ENCODE measurements at places on chromosomes 12 and 14.

GRCh38 chr12:21559855-21560569 lies 33.9 kb downstream of the SPX start:
- no peak for DNase-seq

GRCh38 chr12:109494348-109494881 lies 17.0 kb downstream of the UBE3B start:
- no peak for DNase-seq

DNA sequence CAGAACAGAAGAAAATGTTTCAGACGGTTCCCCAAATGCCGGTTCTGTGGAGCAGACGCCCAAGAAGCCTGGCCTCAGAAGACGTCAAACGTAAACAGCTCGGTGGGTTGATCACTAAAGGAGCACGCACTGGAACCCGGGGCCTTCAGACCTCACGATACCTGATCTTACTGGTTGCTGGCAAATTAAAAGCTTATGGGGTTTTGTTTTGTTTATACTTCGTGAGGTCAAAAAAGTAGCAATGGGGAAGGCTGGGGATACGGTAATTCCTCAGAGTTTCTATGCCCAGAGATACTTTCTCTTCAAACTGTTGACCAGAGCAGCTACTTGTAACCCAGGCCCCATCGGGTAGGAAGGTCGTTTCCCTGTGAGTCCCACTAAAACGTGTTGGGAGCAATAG lies 1.7 kb downstream of the CDKN1B start:
- peak; percentile 54 for DNase-seq

DNA sequence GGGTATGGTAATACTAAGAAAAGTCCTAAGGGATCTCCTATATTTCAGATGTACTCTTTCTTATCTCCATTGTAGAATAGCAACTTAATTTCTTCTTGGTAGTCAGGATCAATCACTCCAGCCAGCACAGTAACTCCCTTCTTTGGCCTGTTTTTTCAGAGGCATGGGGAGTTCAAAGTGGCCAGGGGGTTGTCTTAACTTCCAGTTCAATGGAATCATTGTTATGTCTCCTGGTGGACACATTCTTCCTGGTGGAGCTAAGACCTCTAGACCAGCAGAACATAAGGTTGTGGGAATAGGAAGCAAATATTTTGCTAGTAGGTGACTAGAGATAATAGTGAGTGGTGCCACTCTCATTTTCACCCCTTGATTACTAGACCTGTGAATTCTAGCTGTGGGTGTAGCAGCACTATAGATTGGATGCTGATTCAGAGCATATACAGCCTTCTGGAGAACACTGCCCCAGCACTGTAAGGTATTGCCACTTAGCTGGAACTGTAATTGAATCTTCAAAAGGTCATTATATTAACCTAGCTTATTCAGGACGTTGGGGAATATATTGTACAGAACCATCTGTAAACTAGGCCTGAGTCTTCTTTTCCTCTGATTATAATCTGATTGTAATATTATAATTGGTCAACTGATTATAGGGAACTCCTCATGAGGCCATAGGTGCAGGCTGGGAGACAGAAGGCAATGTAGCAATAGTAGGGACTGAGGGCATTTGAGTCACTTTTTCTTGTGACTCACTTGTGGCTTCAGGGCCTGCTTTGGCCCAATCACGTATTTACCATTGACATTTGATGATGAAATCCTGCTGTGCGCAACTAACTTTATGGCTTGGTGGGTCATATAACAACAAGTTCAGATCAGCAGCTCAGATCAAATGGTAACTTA lies 60.2 kb upstream of the ATP2B1 start:
- DNase-seq = peak; percentile 11

- peak; percentile 89 for DNase-seq
These were observed 771 bp upstream of the AVPR1A start for GRCh38 chr12:63151623-63152320.

GRCh38 chr12:19185262-19185929 lies 55.9 kb downstream of the PLEKHA5 start:
- DNase-seq = no peak

DNA sequence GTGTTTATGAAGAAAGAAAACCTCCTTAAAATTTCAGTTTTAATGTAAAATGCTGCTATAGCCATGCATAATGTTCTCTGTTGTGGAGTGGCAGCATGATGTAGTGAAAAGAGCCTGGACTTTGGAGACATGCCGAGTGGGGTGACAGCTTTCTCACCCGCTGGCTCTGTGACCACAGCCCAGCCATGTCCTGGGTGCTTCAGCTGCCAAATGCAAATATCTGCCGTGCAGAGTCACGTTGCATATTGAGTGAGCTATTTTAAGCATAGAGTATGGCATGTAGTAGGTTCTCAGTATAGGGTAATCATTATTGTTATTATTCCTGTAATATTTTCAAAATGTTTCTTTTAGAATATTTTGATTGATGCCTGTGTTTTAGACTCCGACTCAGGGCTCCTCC lies 15.5 kb upstream of the TCTN2 start:
- no peak for DNase-seq

- no peak for DNase-seq
These were observed 2.3 kb upstream of the RNU7-1 start for GRCh38 chr12:6941267-6941666.

DNA sequence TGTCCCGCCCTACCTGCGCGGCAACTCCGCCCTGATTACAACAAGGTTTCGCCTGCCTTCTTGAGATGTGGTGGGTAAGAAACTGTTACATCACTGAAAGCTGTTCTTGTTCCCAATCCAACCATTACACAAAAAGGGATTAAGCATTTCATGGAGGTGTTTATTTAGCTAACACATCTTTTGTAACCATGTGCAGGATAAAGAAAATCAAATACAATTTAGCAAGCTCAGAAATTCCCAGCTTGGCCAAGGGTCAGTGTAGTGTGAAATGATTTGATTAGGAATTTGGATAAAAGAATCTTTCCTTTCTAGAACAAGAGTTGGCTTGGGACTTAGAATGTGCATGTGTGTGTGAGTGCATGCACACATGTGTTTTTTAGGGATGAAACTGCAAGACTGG lies 6.3 kb downstream of the FOXN4 start:
- no peak for DNase-seq

GRCh38 chr14:90373887-90374286 lies 22.9 kb upstream of the CALM1 start:
- no peak for DNase-seq

- no peak for DNase-seq
These were observed 173.6 kb downstream of the PDZRN4 start for GRCh38 chr12:41361738-41362137.

DNA sequence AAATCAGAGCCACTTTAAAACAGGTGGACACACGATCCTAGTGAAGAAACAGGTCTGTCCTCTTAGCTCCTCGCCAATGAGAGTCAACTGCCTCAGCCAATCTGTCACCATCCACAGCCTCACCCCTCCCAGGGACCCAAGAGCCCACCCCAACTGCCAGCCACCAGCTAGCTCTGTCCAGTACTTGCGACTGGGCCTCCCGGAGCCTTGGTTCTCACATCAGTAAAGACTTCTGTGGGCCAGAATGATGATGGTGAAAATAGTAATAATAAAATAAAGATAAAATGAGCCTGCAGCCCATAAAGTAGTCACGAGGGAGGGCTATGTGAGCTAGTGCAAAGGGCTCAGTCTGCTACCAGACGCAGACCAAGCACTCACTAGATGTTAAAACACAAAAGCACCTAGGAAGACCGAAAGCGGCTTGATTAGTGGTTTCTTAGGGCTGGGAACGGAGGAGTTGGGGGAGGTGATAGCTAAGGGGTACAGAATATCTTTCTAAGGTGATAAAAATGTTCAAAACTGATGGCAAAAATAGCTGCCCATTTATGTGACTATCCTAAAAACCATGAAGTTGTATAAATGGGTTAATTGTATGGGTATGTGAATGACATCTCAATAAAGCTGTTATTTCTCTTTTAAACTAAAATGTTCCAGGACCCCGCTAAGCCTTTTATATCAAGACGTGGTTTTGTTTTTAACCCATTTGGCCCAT lies 39.8 kb downstream of the ACTN1 start:
- no peak for DNase-seq

GRCh38 chr12:99087278-99087677 lies 442.2 kb downstream of the APAF1 start:
- DNase-seq = no peak

DNA sequence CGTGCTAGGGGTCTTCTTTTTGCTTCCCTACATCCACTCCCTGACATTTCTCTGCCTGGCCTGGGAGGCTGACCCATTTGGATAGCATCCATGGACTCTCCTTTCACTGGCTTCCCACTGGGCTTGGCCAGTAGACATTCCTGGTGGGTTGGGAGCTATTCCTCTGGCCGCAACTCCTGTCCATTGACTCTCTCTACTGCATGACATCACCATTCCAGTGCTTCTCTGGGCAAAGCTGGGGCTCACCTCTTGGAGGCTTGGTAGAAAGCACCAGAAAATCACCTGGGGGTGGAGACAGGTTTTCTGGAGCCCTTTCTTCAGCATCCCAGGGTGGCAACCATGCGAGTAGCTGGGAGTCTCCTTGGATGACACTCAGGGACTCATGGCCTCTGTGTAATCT lies 16.7 kb upstream of the LHX5 start:
- no peak for DNase-seq

DNA sequence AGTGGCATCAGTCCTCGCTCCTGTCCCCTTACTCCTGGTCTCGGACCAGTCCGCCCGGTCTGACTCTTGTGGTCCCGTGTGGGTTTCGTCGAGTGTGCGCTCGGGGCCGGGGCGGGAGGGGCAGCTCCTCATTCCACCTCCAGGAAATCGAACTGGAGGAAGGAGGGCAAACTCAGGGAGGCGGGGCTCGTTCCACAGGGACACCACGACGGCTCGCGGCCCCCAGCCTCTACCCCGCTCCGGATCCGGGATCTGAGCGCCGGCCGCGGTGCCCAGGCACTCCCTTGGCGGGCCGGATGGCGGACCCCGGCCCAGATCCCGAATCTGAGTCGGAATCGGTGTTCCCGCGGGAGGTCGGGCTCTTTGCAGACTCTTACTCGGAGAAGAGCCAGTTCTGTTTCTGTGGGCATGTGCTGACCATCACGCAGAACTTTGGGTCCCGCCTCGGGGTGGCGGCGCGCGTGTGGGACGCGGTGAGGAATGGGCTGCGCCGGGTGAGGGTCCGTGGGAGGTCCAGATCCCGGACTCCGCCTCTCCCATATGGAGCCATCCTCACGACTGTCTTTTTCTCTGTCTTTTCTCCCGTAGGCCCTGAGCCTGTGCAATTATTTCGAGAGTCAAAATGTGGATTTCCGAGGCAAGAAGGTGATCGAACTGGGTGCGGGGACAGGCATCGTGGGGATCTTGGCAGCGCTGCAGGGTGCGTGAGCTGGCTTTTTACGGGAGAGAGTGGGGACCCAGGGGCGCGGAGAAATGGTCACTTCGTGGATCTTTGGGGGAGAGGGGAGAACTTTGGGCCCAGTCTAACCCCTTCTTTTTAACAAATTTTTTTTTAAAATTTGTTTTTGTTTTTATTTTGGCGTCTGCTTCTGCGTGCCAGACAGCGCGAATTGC lies at the start of gene EEF1AKMT3:
TSS of gene EEF1AKMT3 (plus strand) at position 186 of the 894 bp plus-strand sequence. CDS start at position 297, 111 bp downstream.
- DNase-seq = no peak

DNA sequence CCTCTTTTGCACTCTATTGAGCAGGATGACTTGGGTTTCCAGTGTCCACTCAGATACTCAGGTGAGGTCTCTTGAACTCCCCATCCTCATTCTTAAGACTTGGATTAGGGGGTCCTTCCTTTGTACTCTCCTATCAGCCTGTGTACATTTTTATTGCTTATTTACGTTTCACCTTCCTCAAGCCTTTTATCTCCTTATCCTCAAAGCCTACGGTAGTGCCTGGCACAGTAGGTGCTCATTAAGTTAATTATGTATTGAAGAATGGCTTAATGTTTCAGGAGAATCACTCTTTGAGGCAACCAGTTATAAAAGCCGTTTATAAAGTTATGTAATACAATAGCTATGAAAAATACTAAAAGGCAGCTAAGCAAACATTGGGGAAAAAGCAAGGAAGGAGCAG lies 315.7 kb downstream of the NPAS3 start:
- no peak for DNase-seq

GRCh38 chr12:83335748-83336147 lies 649.0 kb downstream of the TMTC2 start:
- DNase-seq = no peak

- DNase-seq = no peak
These were observed 205.2 kb upstream of the EEA1 start for GRCh38 chr12:93134175-93134890.

- DNase-seq = peak; percentile 28
These were observed at the start of gene DACT1 for GRCh38 chr14:58637391-58638230. DACT1 (plus strand) TSS chr14:58637962; CDS start chr14:58638203, 241 bp downstream.

DNA sequence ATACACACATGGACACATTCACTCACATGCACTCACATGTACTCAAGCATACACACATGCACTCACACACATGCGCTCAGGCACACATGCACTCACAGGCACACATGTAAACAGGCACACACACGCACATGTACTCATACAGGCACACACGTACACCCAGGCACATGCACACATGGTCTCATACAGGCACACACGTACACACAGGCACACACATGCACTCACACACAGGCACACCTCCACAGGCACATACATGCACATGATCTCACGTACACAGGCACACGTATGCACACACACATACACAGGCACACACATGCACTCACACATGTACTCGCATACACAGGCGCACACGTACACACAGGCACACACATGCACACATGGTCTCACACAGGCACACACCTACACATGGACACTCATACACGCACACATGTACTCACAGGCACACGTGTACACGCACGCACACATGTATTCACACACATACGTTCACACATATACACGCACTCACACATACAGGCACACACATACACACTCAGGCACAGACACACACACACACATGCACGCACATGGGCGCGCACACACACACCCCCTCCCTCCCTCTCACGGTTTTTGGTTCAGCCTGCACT lies 138.9 kb downstream of the CACNA1C start:
- no peak for DNase-seq
